ENCODE measurements at places on chromosomes 7 and 10.

- peak; percentile 4 for DNase-seq
These were observed 95.1 kb upstream of the LRGUK start for GRCh38 chr7:134031835-134032617.

DNA sequence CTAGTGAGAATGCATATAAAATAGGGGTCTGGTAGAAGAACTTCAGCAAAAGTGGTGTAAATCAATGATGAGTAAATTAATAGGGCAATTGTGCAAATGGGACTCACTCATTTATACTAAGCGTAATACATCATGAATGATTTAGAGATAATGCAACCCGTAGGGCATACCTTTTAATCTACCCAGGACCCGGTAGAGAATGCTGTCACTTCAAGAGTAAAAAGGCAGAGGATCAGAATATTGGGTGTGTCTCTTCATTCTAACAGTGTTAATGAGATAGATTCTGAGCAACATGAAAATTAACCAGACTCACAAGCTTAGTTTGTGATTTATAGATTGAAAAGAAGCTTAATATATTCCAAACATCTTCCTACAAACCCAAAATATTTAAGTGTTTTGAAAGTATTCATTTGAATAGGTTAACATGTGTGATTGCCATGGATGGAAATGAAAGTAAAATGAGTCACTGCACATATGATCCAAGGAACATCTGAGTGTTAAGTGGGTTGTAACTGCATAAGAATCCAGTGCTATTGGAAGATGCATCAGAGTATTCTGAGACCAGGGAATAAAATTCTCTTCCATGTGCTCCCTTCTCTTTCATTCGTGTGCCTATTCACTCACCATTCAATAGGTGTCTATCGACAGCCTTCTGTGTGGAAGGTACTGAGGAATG, 690.6 kb downstream of the AUTS2 start:
- no peak for DNase-seq

DNA sequence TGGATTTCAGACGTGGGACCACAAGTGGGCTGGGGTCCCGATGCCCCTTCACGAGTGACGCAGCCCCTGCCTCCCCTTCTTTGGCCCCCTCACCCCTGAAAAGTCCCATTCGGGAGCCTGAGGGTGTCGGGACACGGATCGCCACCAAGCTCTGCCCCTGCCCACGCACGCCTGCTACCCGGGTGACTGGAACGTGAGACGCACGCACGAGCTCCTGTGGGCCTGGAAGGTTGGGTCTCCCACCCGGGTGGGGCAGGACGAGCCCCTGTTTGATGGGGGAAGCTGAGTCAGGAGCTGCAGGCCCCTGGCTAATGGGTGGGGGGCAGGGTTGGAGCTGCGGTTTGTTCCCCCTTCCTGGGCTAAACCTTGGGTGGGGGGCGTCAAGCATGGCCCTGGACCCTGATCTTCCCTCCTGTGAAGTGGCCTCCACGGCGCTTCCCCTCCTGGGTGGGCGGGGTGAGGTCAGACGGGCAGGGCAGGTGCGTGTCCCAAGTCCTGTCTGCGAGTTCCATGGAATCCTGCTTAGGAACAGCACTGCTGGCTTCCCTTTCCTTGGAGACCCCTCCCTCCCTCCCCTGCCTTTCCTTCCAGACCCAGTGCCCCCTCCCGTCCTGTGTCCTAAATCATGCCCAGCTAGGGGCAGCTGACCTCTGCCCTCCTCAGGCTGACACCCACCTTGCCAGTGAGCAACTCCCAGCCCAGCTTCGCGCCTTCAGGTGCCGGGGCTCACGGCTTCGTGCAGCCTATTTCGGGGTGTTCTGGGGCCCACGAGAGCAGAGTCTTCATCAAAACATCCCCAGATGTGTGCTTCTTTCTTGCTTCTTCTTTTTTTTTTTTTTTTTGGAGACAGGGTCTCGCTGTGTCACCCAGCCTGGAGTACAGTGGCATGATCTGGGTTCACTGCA, 5.3 kb upstream of the TMEM184A start:
- DNase-seq: no peak

- no peak for DNase-seq
These were observed at the start of gene SMO for GRCh38 chr7:129188372-129188891. TSS of gene SMO (plus strand) at chr7:129188633. CDS start at chr7:129189152, 519 bp downstream.

- no peak for DNase-seq
These were observed 151.5 kb downstream of the LRRTM3 start for GRCh38 chr10:67077376-67077775.

DNA sequence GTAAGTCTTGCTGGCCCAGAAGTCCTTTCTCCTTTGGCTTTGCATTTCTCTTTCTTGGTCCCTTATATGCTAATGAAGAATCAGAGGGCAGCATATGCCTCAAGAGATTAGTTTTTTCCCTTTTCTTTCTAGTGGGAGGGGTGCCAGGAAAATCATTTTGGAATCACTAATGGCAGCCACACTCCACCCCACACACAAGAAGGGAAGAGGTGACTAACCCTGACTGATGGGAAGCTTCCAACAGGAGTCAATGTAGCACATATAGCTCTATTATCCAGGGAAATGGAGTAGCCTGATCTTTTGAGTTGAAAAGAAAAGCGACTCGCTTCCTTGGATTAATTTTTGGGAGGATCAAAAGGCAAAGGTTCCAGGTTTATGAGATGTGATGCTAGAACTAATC, 225.3 kb downstream of the KIF20B start:
- DNase-seq: no peak

GRCh38 chr7:117478836-117479224, 995 bp upstream of the CFTR start:
- DNase-seq: no peak

DNA sequence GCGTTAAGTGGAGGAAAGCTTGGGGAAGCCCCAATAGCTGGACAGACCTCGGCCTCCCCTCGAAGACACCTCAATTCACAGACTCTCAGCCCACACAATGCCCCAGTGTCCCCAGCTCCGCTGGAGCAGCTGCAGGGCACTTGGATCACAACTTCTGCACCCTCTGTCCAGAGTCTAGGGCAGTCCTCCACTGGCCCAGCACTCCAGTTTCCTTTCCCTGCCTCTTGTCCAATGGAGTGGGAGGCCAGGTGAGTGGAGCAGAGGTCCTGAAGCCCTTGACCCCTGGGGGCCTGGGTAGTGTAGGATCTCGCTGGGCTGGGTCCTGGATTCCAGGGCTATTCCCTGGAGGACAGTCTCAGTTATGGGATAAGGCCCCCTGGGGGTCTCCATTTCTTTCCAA, 11.9 kb downstream of the SFRP5 start:
- DNase-seq: no peak

DNA sequence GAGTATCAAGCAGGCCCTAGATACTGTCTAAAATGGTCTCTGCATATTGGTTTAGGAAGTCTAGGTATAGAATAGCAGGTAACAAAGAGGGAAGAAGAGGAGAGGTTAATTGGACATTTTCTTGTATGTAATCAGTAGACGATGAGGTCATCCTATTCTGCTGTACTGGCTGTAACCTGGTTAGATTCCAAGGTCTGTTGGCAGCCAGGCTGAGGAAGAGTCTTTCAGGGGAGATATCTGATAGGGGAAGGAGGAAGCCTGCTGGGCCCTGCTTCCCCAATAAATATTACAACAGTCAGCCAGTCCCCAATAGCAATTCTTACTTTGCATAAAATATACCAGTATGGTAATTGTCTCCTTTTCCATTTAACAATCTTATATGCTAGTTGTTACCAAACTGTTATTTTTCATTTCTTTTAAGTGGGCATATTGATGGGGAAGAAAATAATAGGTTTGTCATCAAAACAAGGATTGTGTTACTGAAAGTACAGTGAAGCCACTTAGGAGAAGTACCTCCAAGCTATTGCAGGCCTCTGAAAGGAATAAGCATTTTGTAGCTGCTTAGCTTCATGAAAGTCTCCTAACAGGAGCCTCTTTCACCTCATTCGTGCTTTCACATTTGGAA, 186.4 kb downstream of the LRRC4 start:
- DNase-seq: no peak

GRCh38 chr7:147412782-147413556, 1177.6 kb upstream of the C7orf33 start:
- DNase-seq: no peak

- DNase-seq: no peak
These were observed 4.5 kb downstream of the LRIT1 start for GRCh38 chr10:84236807-84237198.

- no peak for DNase-seq
These were observed 1085.4 kb upstream of the SORCS1 start for GRCh38 chr10:108249940-108250339.

DNA sequence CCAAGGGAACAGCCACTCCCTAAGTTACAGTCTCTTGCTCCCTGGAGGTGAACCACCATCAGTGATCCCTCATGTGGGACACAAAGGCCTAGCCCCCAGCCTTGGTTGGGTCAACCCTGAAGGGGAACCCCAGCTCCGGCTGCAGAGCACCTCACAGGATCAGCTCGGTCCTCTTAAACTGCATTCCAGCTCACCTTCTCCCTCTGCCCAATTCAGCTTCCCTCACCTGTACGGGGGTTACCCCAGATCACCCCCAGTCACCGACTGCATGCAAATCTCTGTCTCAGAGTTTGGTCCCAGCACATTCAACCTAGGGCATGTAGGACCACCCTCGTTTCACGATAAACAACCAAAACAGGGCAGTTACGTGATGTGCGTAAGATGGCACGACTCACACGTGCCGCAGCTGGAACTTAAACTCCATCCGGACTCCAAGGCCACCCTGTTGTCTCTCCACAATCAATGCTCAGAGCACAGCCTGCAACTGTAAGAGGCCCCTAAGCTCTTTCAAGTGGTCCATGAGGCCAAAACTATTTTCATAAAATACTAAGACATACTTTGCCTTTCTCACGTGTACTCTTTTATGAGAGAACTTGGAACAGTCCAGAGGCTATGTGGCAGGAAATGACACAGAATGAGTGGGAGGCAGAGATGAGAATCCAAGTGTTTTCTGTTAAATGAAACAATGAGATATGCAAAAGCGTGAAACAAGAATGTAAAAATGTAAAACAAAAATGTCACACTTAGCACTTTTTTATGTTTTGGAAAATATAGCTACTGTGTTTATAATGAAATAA, 285.2 kb downstream of the PTPRN2 start:
- DNase-seq: no peak

All from CD4-positive, alpha-beta T cell treated with Interleukin-4 for 1 hour (primary cell).